ENCODE measurements at places on chromosomes 5 and 9. TPM values are rescaled to one million over a fixed set of nuclear protein-coding genes. Genes with fewer than 3 reads are reported as not detected.
A peak's percentile ranks its signal among the peaks of the same experiment; 100 is the strongest.

DNA sequence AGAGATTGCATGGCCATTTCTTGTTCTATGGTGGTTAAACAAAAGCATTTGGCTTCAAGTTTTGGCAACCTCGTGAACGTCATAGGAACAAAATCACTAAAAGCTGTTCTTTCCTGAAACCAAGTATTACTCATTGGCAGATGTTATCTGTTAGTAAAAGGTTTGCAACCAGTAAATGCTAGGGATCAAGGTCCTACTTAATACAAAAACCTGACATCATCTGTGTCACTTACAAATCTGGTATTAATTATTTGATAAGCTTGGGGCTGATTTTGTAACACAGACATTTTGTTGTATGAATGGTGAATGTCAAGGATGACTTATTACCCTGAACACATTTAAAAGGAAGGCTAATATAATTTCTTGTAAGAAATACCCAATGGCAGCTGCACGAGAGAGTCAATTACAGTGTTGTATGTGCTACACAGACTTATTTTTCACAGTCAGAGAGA lies 486.4 kb upstream of the ZNF608 start:
- H3K27ac ChIP-seq, result peak overlapping the region; percentile 23
- H3K36me3 ChIP-seq, result no peaks in the 10 kb centered on the region
- H3K4me1 ChIP-seq, result peaks cover 39% of the 10 kb centered on the region
- no peak for DNase-seq

DNA sequence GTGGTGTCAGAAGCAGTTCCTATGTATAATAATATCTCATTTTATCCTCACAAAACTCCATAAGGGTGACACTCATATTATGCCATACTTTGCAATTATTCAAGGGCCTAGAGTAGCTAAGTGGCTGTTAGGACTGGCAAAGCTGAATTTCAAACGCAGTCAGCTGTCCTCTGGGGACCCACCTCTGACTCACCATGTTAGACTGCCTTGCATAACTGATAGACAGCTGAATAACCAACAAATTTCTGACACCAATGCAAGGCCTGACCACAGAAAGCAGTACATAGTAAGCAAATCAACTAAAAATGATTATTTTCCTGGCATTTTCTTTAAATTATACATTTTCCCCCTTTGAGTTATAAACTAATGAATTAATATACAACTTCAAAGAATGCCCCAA lies 251.6 kb upstream of the PTGER4 start:
- H3K36me3 ChIP-seq, result no peaks in the 10 kb centered on the region
- H3K27me3 ChIP-seq, result no peaks in the 10 kb centered on the region
- no peak overlapping the region for H3K4me3 ChIP-seq

DNA sequence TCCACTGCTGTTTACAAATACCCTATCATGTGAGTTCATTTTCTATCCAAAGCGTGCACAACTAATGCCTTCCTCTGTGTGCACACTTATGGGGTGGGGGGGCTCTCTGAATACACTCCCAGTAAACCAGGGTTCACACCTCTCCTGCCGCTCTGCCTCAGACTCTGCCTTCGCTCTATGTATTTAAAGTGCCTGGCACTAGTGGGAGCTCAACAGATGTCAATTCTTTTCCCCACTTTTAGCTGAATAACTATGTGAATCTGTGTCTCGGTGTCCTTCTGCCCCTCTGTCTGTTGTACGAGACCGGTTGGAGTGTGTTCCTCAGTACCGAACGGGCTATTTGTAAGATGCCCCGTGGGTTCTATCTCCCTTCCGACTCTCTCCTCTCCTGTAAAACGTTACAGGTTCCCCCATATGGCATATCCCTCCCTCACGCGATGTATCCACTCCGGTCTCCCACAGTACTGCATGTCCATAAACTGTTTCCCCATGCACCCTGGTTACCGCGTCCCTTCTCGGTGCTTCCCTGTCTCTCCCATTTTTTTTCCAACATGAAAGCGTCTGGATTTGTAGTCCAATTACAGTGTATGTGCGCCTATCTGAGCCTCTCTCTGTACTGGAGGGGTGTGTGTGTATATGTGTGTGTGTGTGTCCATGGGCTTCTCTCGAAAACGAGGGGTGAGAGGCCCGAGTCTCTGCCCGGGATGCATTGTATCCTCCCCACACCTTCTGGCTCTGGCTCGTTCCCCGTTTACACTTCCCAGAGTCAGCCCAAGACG lies 1.6 kb downstream of the ELL2 start:
- H3K27me3 ChIP-seq, result peaks cover 23% of the 10 kb centered on the region
- peaks cover 27% of the 10 kb centered on the region for H3K4me1 ChIP-seq
- H3K4me3 ChIP-seq, result peak overlapping the region; percentile 98
- H3K27ac ChIP-seq, result peak overlapping the region; percentile 95
- peaks cover 5% of the 10 kb centered on the region for H3K36me3 ChIP-seq

- peaks cover 29% of the 10 kb centered on the region for H3K4me1 ChIP-seq
- DNase-seq, result no peak
- H3K4me3 ChIP-seq, result peak overlapping the region; percentile 66
- H3K27ac ChIP-seq, result peak overlapping the region; percentile 95
These were observed 6.3 kb downstream of the SPTAN1 start for GRCh38 chr9:128558431-128559310.

DNA sequence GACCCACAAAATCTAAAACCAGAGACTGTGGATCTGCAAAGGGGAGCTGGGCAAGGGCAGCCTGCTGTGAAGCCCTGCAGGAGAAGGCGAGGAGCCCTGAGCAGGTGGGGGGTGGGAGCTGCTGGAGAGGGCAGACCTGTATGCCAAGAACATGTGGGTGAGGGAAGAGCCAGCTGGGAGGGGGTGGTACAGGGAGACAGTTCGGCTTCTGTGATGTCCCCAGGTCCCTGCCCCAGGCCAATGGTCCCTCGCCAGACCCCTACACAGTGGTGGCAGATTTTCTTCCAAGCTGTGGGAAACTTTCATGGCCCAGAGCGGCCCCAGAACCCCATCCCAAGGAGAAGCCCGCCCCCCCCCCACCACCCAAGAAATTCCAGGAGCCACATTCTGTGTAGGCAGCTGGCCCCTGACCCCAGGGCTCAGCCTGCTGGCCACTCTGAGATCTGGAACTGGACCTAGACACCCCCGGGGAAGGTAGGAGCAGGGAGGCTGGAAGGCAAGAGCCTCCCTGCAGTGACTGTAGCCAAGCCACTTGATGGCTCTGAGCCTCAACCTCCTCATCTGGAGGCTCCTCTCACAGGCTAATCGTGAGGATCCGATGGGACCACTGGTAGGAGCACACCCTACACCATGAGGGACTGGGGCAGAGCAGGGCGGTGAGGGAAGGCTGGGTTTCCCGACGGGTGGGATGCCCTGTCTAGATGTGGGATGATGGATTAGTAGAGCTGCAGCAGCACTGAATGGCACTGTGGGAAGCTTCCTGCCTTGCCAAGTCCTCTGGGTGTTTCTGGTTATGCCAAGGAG lies 22.6 kb upstream of the CSF1R start:
- H3K27ac ChIP-seq, result no peak overlapping the region
- H3K4me1 ChIP-seq, result peaks cover 51% of the 10 kb centered on the region
- H3K4me3 ChIP-seq, result no peak overlapping the region
- peaks cover 3% of the 10 kb centered on the region for H3K27me3 ChIP-seq
- DNase-seq, result no peak
- H3K36me3 ChIP-seq, result no peaks in the 10 kb centered on the region

DNA sequence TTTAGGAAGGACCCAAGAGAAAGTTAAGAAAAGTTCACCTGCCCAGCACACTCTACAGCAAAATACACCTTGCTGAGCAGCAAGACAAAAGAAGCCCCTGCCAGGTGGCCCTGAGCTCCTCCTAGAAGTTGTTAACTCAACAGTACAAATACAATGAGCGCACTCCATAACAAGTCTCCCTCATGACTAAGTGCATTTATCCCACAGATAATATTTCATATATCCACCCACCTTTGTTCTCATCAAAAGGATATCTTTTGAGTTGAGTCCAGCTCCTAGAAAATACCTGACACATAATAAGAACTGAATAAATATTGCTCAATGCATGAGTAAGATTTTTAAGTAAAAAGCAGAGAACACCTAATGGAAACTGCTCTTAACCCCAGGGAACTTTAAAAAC lies 73.3 kb downstream of the ABCA1 start:
- DNase-seq, result no peak
- peaks cover 16% of the 10 kb centered on the region for H3K4me1 ChIP-seq
- H3K36me3 ChIP-seq, result peaks cover 25% of the 10 kb centered on the region
- H3K27me3 ChIP-seq, result no peaks in the 10 kb centered on the region

GRCh38 chr5:53545744-53546143 lies 14.7 kb upstream of the NDUFS4 start:
- H3K4me1 ChIP-seq, result no peaks in the 10 kb centered on the region
- H3K4me3 ChIP-seq, result no peak overlapping the region
- H3K36me3 ChIP-seq, result no peaks in the 10 kb centered on the region
- no peaks in the 10 kb centered on the region for H3K27me3 ChIP-seq

DNA sequence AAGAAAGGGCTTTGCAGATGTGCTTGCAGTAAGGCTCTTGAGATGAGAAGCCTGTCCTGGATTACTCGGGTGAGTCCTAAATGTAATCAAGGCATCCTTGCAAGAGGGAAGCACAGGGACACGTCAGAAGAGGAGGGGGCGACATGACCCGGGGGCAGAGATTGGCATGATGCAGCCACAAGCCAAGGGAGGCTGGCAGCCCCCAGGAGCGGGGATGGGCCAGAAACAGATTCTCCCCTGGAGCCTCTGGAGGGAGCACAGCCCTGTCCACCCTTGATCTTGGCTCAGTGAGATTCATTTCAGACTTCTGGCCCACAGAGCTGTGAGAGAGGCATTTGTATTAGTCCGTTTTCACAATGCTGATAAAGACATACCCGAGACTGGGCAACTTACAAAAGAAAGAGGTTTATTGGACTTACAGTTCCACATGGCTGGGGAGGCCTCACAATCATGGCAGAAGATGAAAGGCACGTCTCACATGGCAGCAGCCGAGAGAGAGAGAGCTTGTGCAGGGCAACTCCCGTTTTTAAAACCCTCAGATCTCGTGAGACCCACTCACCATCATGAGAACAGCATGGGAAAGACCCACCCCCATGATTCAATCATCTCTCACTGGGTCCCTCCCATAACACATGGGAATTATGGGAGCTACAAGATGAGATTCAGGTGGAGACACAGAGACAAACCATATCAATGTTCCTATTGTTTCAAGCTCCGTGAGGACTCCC lies 76.1 kb downstream of the ADAMTS2 start:
- H3K27me3 ChIP-seq, result no peaks in the 10 kb centered on the region
- no peaks in the 10 kb centered on the region for H3K36me3 ChIP-seq
- H3K27ac ChIP-seq, result no peak overlapping the region
- no peak overlapping the region for H3K4me3 ChIP-seq
- peak; percentile 65 for DNase-seq

DNA sequence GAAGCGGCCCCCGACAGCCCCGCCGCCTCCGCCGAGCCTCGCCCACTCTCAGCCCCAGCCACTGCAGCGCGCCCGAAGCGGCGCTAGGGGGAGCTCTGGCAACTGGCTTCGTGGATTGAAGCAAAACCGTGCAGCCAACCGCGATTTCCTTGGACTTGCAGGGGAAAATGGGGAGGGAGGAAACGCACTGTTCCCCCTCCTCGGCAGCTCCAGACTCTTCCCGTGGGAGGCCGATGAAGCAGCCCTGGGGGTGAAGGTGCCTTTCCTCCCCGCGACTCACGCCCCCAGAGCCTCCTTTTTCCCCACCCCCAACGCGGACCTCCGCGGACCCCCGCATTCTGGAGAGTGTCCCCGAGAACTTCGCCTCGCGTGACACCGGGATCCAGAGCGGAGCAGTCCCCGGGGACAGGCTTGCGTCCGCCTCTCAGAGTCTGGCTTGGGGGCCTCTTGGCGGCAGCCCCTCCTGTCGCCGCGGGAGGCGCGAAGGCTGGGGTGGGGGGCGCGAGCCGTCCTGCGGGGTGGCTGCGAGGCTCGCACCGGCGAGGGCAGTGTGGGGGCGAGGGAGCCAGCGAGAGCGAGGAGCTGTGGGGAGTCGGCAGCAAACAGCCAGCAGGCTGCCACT lies 3.8 kb downstream of the IER5L start:
- DNase-seq, result peak; percentile 93
- H3K4me3 ChIP-seq, result peak overlapping the region; percentile 88
- no peaks in the 10 kb centered on the region for H3K36me3 ChIP-seq
- no peaks in the 10 kb centered on the region for H3K27me3 ChIP-seq
- H3K4me1 ChIP-seq, result peaks cover 30% of the 10 kb centered on the region

DNA sequence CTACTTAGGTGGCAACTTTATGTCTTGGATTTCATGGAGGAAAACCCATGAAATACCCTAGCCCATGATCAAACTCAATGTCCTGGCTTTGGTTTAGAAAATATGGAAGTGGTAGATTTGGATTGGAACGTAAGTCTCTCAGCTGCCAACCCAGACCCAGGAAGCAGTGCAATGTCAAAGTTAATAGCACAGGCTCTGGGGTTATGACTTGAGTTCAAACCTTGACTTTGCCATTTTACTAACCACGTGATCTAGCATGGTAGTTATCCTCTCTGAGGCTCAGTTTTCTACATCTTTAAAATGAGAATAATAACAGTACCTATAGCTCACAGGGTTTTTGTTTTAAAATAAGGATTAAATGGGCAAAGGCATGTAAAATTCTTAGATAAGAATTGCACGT lies 13.8 kb downstream of the FYB1 start:
- no peak overlapping the region for H3K4me3 ChIP-seq
- H3K27me3 ChIP-seq, result peaks cover 4% of the 10 kb centered on the region
- H3K4me1 ChIP-seq, result no peaks in the 10 kb centered on the region
- no peak for DNase-seq

DNA sequence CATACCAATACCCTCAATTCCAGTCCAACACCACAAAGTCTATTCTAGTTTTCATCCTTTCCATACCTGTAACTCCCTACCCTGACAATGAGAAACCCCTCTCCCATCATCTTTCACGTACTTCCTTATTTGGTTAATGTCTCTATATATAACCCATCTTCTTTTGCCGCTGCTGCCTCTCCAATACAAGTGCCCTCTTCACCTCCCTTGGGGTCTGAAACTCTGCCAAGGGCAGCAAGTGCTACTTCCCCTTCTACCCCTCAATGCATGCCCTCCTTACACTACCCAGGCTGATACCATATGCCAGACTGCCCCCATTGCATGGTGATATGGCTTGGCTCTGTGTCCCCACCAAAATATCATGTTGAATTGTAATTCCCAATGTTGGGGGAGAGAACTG lies 24.4 kb upstream of the SMIM15 start:
- no peaks in the 10 kb centered on the region for H3K36me3 ChIP-seq
- no peaks in the 10 kb centered on the region for H3K27me3 ChIP-seq
- H3K4me1 ChIP-seq, result no peaks in the 10 kb centered on the region
- no peak overlapping the region for H3K4me3 ChIP-seq
- H3K27ac ChIP-seq, result no peak overlapping the region
- DNase-seq, result no peak

- DNase-seq, result no peak
- H3K27ac ChIP-seq, result no peak overlapping the region
- no peaks in the 10 kb centered on the region for H3K27me3 ChIP-seq
- peaks cover 38% of the 10 kb centered on the region for H3K4me1 ChIP-seq
- no peaks in the 10 kb centered on the region for H3K36me3 ChIP-seq
These were observed 115.5 kb downstream of the C9orf50 start for GRCh38 chr9:129505270-129505902.

CBY3 gene
- total RNA-seq, result not detected

PDE4D gene
- 37.4 TPM for total RNA-seq

RPP25L gene
- total RNA-seq, result 31.8 TPM

SLC1A3 gene
- total RNA-seq, result 15.3 TPM

TMEM232 gene
- 6.9 TPM for total RNA-seq

NOP16 gene
- total RNA-seq, result 44.7 TPM
